ENCODE measurements at places on chromosomes 1 and 21. TPM values are rescaled to one million over a fixed set of nuclear protein-coding genes. Genes with fewer than 3 reads are reported as not detected.

DNA sequence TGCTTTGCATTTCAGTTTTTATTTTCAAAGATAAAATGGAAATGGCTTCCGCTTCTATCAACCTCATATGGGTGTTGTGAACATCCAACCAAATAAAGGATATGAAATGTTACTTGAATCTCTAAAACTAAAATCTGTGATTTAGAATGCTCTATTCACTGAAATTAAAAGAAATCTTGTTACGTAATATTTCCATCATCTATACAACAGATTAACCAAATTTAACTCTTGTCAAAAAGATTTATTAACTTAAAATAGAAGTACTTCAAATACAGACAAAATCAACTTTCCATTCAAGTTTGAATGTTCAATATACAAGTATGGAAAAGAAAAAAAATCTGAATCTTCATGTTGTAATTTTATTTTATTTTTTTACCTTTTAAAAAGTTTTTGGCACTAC lies 18.7 kb downstream of the PRPF38A start:
- DNase-seq = no peak

DNA sequence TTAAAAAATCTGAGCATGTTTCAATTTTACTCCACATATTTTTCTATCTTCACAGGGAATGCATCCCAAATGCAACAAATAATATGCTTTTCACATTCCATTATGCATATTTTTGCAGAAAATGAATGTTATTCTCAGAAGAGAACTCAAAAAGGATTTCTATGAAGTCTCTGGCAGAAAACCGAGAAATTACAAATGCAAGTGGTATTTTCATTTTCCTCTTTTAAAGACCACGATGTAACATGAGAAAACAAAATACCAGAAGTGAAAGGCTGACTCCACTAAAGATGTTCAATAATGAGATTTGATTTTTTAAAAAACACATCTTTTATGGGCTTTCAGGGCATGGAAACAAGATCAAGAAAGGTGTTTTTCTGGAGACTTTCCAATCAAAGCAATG lies 5.0 kb upstream of the PDC start:
- DNase-seq = no peak

DNA sequence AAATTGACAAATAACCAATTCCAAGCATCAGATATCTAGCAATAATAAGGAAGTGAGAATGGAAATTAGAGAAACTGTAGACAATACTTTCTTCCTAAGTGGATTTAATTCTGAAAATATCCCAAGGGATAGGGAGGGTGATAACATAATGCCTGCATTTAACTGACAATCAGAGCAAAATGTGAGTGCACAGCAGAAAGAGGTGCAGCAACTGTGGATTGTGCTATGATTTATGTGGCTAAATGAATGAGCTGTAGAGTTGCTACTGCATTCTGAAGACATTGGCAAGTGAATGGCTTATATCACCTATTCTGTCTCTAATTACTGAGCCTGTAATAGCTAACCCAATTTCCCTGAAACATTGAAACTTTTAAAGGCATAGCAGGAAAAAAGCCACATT lies 39.0 kb downstream of the OLFM3 start:
- no peak for DNase-seq

ZNF648 gene
- polyA plus RNA-seq = 0.11 TPM

GRCh38 chr1:45585496-45586075 lies 1.7 kb downstream of the NASP start:
- no peak for DNase-seq

OR2L13 gene
- polyA plus RNA-seq = not detected

GRCh38 chr1:4071653-4072052 lies 171.6 kb upstream of the C1orf174 start:
- DNase-seq = no peak

DNA sequence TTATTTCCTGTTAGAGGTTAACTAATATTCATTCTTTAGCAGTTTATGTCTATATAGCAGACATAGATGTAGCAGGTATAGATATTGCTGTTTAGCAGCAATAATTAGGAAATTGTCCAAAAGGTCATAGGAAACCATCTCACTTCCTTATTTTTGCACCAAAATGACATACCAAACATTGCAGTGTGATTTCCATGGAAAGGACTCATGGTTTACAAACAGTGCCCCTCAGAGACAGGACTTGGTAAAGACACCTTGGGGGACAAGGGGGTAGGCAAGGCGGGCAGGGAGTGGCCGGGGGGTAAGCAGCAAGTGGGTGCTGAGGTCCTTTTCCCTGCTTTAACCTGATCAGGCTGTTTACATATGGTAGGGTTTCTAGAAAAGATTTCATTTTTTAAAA lies 30.5 kb downstream of the BATF3 start:
- DNase-seq = no peak

GRCh38 chr1:229240532-229240931 lies 30.4 kb upstream of the RAB4A start:
- no peak for DNase-seq

GRCh38 chr1:53066891-53067738 lies 5.1 kb downstream of the PODN start:
- no peak for DNase-seq

GRCh38 chr1:33338440-33339211 lies 17.7 kb upstream of the A3GALT2 start:
- no peak for DNase-seq

DNA sequence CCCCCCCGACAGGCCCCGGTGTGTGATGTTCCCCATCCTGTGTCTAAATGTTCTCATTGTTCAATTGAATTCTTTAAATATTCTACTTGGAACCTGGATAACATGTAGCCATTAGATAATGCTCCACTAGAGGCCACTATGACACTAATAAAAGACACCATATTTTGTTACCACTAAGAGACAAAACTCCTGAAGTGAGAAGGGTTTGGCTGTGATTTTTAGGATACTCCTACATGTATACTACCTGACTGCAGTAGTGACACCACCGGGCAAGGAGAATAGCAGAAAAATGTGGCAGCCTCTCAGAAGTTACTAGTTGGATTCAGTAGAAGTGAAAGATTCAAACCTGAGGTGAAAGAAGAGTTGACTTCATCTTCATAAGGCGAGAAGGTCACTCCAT lies 36.0 kb downstream of the F5 start:
- peak; percentile 18 for DNase-seq

DNA sequence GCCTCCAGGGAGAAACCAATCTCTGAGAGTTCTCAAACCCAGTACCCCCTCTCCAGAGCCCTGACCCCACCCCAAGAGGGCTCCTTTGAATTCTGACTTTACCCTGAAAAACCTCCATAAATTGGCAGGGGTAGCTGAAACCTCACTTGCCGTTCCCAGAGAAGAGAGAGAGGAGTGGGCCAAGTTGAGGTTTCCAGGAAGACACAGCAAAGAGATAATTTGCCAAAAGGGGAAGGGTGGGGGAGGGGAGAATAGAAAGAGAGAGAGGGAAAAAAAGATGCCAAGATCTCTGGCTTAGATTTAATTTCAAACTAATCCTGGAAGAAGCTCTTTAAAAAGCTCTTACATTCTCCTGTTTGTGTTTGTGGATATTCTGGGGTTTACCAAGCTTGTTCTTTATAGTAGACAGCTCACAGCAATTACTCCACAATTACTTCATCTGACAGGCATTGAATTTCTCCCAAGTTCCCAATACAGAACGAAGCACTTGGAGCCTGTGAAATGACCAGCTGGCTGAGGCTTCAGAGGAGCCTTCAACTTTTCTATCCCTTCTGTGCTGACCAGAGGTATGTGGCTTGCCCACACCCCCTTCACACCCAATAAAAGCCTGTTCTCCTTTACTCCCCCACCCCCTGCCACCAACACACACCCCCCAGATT lies 1.1 kb upstream of the GRHL3 start:
- no peak for DNase-seq

GRCh38 chr1:51924455-51924854 lies 45.9 kb upstream of the NRDC start:
- DNase-seq = no peak

- no peak for DNase-seq
Measured at GRCh38 chr21:44020551-44020950, 8.4 kb downstream of the TRAPPC10 start.

GRCh38 chr21:42833439-42833815 lies 45.9 kb downstream of the WDR4 start:
- no peak for DNase-seq

DNA sequence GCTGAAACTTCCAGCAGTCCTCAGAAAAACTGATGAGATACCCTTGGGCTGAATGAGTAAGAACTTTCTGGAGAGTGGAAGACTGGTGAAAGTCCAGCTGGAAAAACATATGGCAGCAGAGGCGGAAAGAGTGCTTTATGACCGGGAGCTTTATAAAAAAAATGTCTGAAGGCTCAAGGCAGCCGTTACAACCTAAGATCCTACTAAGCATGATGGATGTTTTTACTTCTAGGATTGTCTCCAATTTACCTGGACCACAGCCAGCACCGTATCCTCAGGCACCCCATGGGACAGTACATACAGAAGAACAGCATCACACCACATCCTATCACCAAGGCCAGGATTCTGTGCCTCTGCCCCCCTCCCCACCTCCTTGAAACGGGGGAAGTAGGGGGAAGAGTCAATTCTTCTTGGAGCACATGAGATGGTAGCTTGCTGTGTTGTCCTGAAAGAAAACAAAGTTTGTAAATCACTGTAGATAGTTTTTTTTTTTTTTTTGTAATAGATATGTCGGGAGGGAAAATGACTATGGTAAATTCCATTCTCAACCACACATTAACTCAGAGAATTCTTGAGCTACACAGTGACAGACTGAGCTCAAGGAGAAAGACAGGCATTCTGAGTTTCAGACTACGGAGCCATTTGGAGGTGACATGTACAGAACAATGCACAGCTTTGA lies 11.8 kb upstream of the IRF2BP2 start:
- DNase-seq = no peak

DNA sequence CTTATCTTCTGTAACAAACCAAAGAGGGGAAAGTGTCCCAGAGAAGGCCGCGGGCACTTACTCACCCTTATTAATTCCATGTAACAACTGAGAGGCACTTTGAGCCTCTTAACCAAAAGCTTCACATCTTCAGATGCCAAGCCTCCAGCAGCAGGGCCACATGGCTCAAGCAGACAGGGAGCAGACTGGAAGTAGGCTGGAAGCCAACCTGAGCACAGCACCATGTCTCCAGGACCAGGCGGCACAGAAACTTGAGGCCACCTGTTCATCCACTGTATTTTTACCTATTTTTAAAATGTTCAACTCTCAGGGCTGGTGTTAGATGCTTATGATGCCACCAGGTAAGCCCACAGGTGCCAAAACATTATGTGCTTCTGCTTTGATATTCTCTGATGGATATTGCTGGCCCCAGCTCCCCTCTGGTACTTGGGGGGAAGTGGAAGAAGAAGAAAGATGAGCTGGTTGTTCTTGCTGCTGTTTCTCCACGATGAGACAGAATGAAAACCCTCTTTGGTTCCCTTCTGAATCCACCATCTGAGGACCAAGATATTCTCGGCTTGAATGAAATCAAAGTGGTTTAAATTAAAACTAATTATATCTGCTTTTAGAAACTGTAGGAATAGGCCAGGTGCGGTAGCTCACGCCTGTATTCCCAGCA lies 30.6 kb upstream of the SDE2 start:
- DNase-seq = no peak

- DNase-seq = no peak
Measured at GRCh38 chr1:91803123-91803522, 82.8 kb downstream of the TGFBR3 start.

DNA sequence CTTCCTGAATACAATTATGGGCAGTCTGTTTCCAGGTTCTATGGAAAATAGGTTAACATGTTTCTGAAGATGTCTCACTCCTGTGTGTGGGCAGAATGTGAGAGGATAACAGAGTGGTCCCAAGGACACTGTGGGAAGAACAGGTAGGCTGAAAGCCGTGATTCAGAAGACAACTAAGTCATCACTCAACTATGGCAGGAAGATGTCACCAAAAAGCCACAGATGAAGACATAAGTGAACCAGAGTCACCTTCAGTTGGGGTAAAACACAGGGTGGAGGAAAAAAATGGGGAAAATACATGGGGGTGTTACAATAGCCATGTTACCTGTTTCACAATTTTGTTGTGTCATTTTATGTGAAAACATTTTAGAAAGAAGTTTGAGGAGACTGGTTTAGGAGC lies 75.1 kb downstream of the UCHL5 start:
- no peak for DNase-seq

GRCh38 chr21:43624339-43624738 lies 34.9 kb downstream of the HSF2BP start:
- DNase-seq = no peak

DNA sequence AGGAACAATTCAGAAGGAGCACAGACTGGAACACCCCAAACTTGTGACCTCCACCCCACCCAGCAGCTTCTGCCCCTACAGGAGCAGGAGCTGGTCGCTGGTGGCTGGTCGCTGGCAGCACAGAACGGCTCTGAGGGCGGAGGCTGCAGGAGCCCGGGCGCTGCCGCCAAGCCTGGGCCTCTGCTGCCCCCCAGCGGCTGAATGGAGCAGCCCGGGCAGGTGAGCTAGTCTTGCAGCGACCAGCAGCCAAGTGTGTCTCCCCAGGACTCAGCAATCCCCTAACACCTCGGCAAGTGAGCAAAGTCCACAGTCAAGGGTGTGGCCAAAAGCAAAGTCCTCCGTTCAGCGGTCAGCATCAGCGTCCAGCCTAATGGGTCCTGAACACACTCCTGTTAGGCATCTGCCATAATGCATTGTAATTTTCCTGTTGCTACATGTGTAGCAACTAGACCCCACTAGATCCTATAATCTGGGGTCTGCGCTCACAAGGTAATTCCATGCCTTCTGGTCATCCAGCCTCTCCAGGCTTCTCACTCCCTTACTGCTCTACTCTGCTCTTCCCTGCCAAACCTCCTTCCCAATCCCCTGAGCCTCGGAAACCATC lies 12.1 kb upstream of the GJB5 start:
- peak; percentile 40 for DNase-seq

DNA sequence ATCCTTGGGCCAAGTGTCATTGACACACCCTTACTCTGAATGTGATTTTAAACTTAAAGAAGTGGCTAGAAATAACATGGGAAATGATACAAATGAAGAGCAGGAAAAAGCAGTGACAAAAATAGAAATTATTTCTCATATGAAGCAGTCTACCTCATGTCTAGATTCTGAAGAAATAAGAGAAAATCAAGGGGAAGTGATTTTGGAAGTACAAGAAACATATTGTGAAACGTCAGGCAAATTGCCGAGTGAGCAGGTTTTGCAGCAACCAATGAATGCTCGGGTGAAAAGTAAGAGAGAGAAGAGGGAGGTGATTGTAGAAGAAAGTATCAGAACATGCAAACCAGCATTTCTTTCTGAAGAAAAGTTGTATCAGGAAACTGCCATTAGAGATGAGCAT lies 130.7 kb downstream of the MACF1 start:
- DNase-seq = no peak

DNA sequence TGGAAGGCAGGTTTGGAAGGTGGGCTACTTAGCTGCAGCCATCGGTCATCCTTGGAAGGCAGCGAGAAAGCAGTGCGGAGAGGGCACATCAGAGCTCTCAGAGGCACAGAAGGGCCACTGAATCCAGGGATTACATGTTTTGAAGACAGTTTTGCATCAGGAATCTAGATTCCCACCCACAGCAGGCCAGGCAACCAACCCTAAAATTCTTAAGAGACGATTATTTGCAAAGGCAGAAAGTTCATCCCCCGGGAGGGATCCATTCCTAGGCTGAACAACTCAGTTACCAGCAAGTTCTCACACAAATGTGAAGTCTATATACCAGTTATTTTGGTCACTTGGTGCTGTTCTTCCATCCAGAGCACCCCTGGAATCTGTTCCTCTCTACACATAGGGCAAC lies 457.3 kb upstream of the VAMP3 start:
- DNase-seq = no peak

- DNase-seq = no peak
Measured at GRCh38 chr1:116743535-116743934, 10.7 kb upstream of the CD2 start.

KRTAP19-3 gene
- not detected for polyA plus RNA-seq

- DNase-seq = no peak
Measured at GRCh38 chr1:21234779-21235178, 55.5 kb downstream of the ECE1 start.

GRCh38 chr1:160109686-160110085 lies 5.9 kb upstream of the ATP1A2 start:
- no peak for DNase-seq
